ENCODE measurements at places on chromosomes 3 and 15.

DNA sequence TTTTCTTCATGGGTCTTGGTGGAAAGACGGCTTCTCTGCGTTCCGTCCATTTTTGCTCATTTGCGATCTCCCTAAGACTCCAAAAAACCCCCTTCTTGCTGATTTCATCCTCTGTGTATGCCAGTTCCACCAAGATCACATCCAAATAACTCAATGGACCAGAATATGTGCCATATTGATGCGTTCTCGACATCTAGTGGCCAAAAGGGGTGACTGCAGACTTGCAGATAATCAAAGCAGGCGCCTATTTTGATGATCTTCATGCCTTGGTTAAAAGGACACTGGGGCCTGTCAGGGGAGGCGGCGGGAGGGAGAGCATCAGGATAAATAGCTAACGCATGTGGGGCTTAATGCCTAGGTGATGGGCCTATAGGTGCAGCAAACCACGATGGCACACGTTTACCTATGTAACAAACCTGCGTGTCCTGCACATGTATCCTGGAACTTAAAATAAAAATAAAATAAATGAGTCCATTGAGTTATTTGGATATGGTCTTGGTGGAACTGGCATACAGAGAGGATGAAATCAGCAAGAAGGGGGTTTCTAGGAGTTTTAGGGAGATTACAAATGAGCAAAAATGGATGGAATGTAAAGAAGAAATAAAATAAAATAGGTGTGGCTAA lies 104.2 kb upstream of the RAD18 start:
- DNase-seq, result peak; percentile 57

GRCh38 chr3:133754455-133754854 lies 8.3 kb downstream of the TF start:
- no peak for DNase-seq

DNA sequence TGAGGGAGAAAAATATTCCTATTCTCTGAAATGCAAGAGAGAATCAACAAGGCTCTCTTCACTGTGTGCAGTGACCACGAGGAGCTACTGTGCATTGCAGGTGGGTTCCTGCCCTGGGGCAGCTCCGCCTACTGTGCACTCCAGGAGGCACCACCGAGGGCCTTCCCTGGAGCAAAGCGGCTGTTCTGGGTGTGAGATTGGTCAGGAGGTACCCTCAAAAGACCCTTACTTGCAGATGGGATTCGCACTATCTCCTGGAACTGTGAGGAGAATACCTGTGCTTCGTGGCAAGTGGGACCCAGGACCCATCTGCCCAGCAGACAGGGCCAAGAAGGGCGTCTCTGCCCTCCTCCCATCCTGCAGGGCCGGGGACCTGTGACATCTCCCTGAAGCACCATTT lies 68.9 kb downstream of the CYFIP1 start:
- no peak for DNase-seq

- DNase-seq, result no peak
These were observed 11.7 kb upstream of the LACTB start for GRCh38 chr15:63109920-63110319.

GRCh38 chr3:87370007-87370406 lies 93.6 kb upstream of the POU1F1 start:
- DNase-seq, result no peak

DNA sequence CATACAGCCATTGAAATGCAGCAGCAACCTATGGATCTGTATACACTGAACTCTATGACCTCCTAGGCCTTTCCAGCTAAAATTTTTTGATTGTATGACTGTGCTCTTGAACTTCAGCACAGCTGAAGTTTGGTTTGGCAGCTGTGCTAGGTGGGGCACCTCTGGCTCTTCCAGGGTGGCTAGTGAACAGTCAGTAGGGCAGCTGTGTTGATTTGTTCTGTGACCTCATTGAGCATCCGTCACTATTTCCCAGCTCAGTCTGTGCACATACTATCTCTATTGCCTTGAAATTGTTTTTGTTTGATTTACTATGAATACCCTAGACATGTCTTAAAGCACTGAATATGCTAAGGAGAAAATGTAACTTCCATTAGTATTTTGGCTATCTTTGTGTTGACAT lies 363.2 kb upstream of the NAALADL2 start:
- no peak for DNase-seq

DNA sequence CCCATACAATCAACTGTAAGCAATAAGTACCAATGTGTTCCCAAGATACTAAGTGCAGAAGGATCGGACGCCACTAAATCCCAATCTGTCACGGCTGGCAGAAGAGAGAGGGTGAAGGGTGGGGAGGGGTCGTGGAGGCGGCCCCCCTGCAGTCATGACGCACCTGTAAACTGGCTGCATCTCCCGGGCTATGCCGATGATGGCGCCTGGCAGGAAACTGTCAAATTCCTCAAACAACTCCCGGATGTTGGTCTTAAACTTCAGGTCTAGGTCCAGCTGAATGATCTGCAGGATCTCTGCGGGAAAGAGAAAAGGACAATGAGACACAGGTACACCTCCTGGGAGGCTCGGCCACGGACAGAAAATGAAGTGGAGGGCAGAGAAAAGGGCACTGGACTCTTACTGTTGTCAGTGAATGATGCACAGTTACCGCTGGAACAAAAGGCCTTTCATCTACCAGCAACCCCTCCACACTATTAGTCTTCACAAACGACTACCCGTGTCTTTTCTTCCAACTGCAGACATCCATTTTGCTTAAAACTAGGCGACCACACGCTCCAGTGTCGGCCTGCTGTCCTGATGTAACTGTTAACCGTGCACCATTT lies 114.6 kb downstream of the XXYLT1 start:
- DNase-seq, result no peak

- DNase-seq, result no peak
These were observed 348.7 kb downstream of the TBL1XR1 start for GRCh38 chr3:176848431-176849214.

GRCh38 chr15:63923993-63924950 lies 90.5 kb upstream of the HERC1 start:
- DNase-seq, result no peak

DNA sequence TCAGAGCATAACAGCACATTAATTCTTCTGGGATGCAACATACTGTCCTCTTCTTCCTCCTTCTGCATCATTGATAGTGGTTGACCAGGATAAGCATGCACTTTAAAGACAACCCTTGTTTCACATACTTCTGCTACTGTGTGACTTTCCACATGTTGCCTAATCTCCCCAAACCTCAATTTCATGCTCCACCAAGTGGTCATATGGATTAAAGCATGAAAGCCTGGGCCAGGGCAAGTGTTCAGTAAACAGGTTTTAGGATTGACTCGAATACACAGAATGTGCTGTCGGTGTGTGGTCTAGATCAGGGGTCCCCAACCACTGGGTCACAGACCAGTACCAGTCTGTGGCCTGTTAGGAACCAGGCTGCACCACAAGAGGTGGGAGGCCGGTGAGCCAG lies 22.5 kb upstream of the BFSP2 start:
- peak; percentile 14 for DNase-seq

DNA sequence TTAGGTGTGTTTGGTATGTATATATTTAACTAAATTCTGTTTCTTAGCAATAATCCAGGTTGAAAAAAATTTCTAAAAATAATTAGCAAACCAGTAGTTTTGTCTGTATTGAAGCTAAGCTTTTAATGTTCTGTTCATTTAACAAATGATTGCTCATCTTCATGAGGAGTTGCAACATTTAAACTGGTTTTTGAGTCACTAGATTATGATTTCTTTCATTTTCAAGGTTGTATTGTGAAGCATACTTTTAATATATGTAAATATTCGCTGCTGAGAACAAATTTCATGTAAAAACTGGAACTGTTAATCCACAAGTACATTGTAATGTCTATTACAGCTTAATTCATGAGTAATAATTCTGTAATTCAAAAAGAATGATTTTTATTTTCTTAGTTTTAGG lies 192.7 kb downstream of the MBNL1 start:
- no peak for DNase-seq

All from activated CD4-positive, alpha-beta T cell treated with anti-CD3 and anti-CD28 coated beads, Interleukin-2, Interleukin-6, amounts not matched to agents 100 ng/mL and 50 ng/mL, durations not matched to agents 16 hours and 8 hours (primary cell).